ENCODE measurements at places on chromosomes 6 and 20.

DNA sequence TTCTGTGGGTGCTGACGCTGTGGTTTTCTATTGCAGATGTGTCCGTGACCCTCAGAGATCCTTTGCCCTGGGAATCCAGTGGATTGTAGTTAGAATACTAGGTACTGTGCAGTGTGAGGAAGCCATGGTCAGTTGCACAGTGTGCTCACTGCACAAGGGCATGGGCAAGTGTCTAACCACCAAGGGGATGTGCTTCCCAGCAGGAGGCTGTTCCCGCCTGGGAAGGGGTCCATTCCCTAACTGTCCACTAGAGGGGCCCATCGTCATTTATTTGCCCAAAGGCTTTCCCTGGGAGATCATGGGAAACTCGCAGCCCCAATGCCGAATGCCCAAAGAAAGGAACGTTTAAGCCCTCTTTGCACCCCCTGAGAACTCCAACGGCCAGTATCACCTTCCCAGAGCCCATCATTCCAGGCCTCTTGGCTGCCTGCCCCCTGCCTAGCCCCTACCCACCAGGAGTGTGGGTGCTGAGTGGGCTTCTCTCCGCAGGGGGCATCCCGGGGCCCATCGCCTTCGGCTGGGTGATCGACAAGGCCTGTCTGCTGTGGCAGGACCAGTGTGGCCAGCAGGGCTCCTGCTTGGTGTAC, 26.2 kb downstream of the SLCO4A1 start:
- DNase-seq = no peak

- DNase-seq = no peak
Measured at GRCh38 chr6:43900916-43901732, 131.1 kb downstream of the VEGFA start.

- DNase-seq = no peak
Measured at GRCh38 chr6:75081047-75081446, 124.8 kb downstream of the COL12A1 start.

GRCh38 chr20:3652676-3653596, 10.3 kb downstream of the GFRA4 start:
- DNase-seq = no peak

GRCh38 chr6:21733311-21733710, 139.8 kb downstream of the SOX4 start:
- no peak for DNase-seq

- DNase-seq = no peak
Measured at GRCh38 chr20:64077541-64077875, 1.8 kb downstream of the RGS19 start.

GRCh38 chr6:27130668-27131428, 116.7 kb upstream of the PRSS16 start:
- no peak for DNase-seq

- DNase-seq = no peak
Measured at GRCh38 chr6:30207619-30208295, 5.4 kb downstream of the TRIM26 start.

DNA sequence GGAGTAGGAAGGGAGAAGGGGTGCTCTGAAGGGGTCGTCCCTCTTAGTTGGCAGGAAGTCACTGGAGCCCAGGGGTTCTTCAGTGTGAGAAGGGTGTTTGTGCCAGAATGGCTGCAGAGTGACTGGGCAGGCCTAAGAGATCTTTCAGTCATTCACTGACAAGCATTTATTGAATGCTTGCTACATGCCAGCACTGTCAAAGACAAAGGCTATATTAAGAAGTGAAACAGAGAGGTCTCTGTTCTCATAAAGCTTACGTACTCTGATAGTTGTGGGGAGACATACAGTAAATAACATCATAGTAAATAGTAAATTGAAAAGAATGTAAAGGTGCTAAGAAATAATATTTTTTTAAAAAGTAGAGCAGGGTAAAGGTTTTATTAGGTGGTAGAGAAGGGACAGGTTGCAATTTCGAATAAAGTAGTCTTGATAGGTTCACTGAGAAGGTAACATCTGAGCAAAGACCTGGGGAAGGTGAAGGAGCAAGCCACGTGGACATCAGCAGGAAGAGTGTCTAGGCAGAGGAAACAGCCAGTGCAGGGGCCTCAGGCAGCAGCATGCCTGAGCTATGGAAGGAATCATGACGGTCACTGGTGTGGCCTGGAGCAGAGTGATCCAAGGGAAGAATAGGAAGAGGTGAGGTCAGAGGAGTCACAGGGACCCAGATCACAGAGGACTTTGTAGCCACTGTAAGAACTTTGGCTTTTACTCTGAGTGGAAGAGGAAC, 36.3 kb upstream of the RNF8 start:
- DNase-seq = no peak

GRCh38 chr6:122472022-122472340, 374 bp upstream of the SERINC1 start:
- DNase-seq = no peak

DNA sequence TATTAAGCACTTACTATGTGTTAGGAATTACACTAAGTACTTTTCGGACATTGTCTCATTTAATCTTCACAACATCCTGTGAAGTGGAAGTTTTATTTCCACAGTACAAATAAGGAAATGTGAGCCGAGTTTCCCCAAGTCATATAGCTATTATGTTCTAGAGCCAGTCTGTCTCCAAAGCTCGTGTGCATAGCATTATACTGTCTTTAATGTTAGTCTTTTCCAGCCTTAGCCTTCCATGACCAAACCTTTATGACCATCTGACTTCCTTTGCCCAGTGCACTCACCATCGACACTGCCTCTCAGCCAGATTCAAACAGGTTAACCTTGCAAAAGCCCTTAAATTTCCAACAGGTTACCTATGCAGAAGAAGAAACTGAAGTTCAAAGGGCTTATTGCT, 55.7 kb downstream of the PKIB start:
- no peak for DNase-seq

GRCh38 chr6:53353624-53354023, 4.9 kb upstream of the ELOVL5 start:
- DNase-seq = no peak

DNA sequence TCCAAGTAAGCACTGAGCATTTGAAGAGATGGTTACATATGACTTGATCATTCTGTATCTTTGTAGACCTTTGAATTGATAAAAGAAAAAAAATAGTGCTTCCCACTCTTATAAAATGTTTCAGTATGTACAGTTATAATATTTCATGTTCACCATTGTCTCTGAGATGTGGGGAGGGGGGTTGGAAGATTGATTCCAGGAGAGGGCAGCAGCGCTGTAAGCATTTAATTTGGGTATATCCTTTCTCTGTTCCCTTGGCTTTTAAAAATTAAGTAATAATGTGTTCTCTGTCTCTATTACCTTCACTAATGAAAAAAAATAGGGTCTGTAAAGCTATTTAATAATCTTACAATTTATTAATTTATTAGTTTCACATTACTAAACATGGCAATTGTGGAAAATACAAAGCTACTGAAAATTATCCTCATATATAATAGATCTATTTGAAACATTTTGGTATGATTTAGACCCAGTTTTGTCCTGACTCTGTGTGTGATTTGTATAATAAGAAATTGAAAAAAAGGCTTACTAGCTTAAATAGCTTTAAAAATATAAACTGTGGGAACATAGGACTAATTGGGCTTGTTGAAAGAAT, 341.2 kb downstream of the CDKAL1 start:
- no peak for DNase-seq

DNA sequence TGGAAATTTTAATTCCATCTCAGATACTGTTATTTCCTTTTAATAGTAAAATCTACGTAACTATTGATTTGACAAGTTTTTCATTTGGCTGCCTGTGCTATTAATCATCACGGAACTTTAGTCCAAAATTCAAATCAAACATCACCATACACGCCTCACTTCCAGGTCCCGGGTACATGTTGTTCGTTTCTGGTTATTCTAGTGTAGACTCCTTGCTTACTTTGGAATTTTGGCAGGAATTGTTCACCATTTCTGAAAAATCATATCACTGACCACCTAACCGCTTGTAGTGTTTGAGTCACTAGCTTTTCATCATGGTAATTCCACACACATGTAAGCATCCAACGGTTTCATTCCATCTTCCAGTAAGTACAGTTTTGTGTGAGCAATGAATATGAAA, 98.0 kb upstream of the NHSL1 start:
- DNase-seq = no peak

DNA sequence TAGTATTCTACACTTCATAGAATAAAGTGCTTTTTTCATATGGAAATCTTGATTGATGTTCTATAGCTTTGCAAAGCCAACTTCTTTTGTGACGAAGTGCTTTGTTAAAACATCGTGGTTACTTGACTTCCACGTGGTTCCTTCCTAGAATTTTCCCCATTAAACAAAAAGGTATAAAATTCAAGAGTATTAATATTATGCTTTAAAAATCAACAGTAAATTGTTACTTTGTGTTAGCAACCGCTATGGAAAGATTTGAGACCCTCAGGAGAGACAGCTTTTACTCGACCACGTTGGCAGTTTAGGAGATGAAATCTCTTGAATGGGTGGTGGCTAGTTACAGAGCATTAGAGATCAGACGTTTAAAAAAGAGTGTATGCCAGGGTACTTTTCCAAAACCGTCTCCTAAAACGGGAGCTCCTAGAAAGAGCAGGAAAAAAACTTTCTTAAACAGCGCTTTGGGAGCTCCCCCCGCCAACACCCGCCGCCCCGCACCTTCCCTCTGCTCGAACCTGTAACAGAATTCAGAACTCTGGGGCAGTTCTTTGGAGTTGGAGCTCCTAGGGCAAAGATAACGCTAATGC, 920 bp downstream of the GJA1 start:
- no peak for DNase-seq

GRCh38 chr6:124676033-124676432, 286.2 kb upstream of the RNF217 start:
- no peak for DNase-seq

DNA sequence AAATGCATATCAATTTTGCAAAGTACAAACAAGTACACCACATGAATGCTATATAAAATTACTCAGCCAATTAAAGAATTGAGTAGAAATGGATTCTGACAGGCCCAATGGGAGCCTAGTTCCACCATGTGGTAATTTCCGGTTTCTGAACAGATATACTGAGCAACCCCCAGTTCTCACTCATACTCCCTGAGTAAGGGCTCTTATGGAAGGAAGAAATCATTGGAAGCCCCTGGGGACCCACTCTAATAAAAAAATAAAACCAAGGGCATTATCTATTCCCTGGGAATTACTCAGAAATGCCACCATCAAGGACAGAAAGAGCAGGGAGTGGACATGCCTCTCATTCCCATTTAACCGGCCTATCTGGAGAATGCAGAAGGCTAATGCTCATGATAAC, 34.6 kb downstream of the STX7 start:
- DNase-seq = no peak

GRCh38 chr6:25692472-25692871, 40.5 kb downstream of the SCGN start:
- no peak for DNase-seq

- DNase-seq = no peak
Measured at GRCh38 chr6:152093711-152094110, 286.2 kb downstream of the ESR1 start.

DNA sequence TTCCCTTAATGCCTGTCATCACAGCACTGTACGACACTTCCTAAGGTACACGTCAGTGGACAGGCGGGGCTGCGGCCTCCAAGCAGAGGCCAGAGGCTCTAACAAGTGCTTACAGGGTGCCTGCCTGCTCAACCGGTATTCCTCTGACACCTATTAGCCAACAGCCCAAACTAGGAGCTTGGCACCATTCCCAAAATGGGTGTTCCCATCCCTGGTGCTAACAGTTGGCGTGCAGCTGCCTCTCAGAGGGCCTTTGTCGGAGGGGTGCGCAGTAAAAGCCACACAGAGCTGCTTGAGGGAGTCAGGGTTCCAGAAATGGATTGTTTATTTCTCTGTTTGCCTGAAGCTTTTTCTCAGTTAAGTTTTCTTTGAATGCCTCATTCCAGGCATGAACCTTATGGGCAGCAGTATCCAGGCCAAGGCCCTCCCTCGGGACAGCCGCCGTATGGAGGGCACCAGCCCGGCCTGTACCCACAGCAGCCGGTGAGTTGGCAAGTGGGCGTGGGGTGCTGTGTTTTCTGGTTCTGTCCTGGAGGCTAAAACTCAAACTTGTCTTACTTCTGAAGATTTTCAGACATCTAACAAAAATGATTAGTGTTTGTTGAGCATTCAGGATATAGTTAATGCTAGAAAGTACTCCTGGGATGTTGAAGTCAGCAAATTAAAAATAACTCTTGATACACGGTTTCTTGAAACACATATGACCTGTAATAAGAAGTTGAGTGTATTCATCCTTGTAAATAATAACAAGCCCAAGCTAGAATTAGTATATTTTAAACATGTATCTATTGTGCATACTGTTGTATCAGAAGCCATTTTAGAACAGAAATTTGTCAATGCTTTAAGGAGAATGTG, 124.7 kb downstream of the TMEM242 start:
- DNase-seq = no peak

GRCh38 chr20:46797206-46797605, 87.8 kb downstream of the SLC2A10 start:
- no peak for DNase-seq

GRCh38 chr20:36231331-36231730, 4.9 kb upstream of the AAR2 start:
- DNase-seq = no peak

DNA sequence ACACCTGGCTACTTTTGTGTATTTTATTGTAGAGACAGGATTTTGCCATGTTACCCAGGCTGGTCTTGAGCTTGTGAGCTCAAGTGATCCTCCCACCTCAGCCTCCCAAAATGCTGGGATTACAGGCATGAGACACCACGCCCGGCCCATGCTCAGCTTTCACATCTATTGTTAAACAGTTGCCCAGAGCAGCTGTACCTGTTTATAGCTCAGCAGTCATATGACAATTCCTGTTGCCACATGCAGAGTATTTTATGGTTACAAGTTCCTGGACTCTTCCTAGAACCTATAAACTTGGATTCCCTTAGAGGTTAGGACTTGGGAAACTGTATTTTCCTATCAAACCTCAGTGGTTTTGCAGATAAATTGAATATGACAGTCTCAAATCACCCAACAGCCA, 188.3 kb upstream of the KCNG1 start:
- no peak for DNase-seq

GRCh38 chr20:5327356-5327755, 10.6 kb upstream of the PROKR2 start:
- no peak for DNase-seq

GRCh38 chr6:42790549-42791181, 8.8 kb downstream of the BICRAL start:
- no peak for DNase-seq

DNA sequence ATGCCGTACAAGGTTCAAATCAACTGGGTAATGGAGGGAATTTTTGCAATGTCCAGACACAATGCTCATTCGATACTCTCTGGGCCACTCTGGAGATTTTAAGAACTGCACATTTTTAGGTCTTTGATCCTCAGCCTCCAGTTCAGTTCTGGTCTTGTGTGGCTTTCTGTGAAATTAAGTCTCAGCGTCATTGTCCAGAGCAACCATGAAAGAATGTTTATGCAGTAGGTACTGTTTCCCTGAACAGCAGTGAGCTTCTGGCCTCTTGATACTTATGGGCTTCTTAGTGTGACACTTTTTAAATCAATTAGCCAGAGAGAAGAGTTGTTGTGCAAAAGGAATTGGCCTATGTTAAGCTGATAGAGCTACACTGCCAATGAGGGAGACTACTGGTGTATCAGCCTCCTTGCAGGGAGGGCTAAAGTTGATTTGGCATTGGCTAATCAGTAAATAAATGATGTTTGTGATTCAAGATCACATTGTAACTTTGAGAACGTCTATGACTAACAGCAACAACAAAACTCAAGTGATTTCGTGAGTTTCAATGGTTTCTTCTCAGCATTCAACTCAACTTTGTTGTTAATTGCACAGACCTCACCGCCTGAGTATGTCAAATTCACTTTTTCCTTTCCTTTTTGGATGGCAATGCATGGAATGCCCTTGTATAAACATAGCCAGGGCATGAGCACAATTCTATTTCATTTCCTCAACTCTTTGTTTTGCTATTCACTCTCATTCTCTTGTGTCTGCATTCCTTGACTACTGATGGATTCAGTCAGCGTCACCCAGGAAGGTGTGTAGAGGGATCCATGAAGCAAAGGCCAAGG, 85.1 kb downstream of the GJA1 start:
- DNase-seq = no peak
